Activated CD4-positive, alpha-beta memory T cell treated with anti-CD3 and anti-CD28 coated beads for 36 hours (primary cell): ENCODE measurements at places on chromosomes 11 and 22.

DNA sequence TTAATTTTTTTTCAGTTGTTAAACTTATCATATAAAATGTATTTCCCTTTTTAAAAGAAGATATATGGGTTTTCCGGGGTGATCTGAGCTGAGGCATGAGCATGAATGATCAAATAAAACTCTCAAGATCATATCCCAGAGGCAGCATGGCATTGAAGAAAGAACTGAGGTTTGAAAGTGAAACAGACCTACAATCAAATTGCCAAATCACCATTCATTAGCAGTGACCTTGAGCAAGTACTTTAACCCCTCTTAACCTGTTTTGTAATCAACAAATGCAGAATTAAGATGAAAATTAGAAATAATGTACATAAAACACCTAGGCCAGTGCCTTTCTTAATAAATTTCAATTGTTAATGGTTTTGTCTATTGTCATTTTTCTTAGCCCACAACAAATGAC is 116.0 kb downstream of the RBFOX2 start:
- DNase-seq: no peak

GRCh38 chr11:35891096-35891495 is 52.8 kb upstream of the LDLRAD3 start:
- no peak for DNase-seq

DNA sequence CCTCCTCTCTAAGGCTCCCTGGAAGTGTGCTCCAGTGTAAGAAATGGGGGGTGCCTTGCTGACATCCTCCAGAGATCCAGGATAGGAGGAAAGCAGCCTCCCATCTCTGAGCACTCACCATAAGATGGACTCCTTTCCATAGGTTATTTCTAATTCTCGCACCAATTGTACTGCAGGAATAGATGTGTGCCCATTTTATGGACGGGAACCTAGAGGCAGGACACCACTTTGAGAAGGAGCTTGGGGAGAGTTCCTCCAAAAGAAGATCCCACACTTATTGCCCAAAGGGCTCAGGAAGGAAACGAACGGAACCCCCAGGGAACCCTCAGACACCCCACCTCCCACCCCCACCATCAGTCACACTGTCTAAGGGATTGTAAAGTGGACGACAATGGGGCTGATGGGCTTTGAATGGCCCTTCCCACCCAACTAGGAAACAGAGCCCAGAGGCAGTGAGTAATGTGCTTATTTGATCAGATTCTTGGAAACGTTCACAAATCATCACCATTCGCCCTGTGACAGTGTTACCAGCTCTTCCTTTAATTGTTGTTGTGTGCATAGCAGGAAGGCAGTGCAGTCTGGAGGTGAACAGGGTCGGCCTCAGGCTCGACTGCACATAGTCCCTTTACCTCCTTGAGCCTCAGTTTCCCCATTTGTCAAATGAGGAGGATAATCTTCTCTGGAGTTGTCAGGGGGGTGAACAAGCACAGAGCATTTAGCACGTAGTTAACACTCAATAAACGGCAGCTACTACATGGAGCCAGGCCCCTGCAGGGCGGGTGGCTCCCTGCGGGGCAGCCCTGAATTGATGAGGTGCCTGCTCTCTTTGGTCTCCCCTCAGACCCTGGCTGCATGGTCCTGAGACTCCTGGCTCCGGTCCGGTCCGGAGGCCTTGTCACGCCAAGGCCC is 8.4 kb upstream of the MN1 start:
- no peak for DNase-seq

GRCh38 chr22:30078320-30079311 is 1.6 kb upstream of the HORMAD2 start:
- peak; percentile 65 for DNase-seq

DNA sequence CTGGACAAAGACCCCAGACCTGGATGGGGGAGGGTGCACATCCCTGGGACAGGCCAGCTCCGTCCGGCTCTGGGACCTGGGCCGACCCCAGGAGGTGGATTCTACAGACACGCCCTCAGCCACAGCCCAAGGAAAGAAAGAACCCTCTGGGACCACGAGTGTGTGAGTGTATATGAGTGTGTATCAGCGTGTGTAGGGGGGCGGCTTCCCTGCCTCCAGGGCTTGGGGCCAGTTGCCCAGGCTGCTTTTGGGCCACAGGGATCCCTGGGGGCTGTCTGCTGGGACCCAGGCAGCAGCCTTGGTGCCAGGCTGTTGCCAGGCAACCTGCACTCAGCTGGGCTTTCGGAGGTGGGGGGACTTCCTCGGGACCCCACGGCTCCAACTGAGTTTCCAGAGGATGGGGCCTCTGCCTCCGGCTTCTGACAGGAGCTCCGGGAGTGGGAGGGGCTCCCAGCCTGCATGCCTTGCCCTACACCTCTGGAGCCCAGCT is 8.9 kb downstream of the DUSP8 start:
- no peak for DNase-seq

GRCh38 chr11:73325036-73325981 is 17.2 kb downstream of the ARHGEF17 start:
- DNase-seq: no peak

DNA sequence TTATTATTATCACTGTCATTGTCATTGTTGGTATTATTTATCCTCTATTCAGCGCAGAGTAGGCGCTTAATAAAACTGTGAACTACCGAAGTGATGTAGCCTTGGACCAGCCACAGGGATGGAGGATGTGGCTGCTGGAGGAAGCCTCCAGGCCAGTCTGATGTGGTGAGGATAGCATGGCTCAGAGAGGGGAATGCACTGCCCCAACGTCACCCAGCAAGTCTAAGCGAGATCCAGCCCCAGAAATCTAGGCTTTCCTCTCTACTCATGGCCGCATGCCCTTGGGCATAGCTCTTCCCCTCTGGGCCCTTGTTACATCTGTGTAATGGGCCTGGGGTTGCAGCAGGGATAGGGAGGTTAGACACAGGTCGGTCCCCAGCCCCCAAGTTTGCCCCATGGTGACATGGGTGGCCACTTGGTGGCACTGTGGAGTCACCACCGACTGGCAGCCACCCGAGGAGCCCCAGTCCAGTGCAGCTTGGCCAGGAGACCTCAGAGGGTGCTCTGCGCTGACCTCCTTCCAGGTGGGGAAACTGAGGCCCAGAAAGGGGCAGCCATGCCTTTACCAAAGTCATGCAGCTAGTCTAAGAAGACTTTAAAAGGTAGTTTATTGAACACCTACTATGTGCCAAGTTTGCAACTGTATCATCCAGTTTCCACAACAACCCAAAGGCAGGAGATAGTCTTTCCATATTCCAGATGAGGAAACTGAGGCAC is 395.7 kb downstream of the MN1 start:
- DNase-seq: peak; percentile 37

DNA sequence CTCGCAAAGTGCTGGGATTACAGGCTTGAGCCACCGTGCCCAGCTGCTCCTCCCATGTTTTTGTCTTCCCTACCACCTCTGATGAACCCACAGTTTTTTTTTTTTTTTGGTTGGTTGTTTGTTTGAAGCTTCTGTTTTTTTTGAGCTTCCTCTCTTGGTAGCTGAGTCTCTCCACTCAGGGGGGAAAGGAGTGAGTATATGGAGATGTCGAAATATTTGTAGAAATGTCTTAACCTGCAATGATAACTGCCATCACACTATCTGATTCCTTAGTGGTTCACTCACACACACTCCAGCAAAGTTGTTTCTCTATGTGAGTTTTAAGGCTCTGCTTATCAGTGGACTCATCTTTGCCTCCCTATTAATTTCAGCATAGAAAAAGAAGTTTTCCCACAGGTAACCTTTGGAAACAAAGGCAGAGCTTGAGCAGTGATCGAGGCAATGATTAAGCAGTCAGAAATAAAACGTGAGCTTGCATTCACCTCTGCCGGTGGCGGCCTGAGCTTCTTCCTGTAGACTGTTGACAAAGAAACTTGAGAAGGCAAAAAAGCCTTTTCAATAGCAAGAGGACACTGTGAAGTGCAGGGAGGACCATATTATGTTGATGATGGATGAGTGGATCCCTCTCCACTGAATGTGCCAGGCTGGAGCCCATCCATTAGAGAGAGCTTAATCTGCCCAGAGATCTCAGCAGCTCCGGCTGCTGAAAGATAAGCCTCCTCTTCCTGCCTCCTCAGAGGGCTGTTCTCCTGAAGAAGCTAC is 29.0 kb upstream of the RASSF10 start:
- no peak for DNase-seq

GRCh38 chr11:66264914-66265313 is 3.5 kb upstream of the RAB1B start:
- DNase-seq: peak; percentile 59

- no peak for DNase-seq
Observed at GRCh38 chr11:44687388-44687787, 39.4 kb upstream of the TSPAN18 start.

GRCh38 chr11:64259533-64260067 is 8.3 kb downstream of the PLCB3 start:
- no peak for DNase-seq

DNA sequence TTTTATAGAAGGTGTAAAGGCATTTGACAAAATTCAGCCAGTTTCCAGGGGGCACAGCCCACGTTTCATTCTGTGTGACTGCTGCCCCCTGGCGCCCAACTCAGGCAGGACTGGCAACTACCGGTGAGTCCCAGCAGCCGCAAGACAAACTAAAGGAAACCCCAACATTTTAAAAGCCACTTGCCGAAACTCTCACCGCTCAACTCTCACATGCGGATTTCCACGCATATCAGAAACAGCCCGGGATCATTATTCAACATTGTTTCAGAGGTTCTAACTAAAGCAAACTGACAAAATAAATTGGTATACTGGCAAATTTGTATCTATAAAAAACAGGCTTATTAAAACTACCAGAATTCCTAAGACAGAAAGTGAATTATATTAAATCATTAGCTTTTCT is 48.2 kb downstream of the MORC2 start:
- DNase-seq: peak; percentile 87

DNA sequence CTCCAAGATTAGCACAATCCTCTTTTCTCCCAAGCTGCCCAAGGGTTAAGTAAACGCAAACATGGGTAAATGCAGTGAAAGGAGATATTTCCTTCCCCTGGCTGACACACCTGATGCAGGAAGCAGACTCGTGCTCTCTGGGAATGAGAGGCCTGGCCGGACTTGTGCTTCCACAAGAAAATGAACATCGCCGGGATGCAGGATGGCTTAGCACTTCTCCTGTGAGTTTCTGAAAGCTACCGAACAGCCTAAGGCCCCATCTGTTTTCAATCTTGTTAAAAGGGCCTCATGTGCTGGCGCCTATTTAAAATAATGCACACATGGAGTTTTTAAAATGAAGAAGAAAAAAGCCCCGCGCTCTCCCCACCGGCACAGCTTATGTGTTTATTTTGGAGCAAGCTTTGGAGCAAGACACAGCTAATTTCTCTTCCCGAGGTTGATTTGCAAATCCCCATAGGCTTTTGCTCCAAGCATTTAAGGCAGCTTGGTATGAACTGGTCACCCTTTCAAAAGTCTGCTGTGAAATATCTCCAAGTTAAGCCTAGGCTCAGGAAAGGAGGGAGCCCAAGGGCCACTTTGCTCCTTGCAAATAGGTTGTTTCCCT is 100.9 kb downstream of the SYN3 start:
- DNase-seq: no peak

DNA sequence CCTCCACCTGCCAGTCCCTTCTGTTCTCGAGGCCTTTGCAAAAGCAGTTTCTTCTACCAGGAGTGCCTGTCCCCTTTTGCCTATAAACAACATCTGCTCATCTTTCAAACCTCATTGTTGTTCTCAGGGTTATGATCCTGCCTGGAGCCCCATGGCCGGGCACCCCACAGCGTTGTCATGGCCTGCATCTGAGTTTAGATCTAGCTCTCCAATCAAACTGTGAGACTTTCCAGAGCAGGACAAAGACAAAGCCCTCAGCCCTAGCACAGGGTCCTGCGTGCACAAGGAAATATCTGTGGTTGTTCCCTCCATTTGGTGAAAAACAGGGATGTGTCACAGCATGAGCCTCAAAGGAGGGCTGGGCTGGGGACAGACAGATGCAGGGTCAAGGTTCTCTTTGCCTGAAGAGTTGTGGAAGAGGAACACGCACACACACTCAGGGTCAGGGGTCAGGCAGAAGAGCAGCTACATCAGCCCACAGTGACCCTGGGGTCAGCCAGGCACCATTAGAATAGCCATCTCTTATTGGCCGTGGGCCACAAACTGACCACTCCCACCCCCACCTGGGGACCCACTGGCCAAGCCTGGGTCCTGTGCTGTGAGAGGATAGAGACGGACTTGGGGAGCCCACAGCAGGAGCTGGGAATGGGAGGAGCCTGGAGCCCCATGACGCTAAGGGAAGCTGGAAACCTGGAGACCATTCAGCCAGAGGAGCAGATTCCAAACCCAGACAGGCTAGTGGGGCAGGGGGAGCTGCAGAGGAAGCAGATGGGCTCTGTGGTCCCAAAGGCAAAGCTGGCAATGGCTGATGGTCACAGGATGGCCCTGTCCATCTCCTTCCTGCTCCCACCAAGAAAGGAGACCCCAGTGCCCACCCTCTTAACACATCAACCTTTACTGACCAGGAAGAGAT is 99.4 kb downstream of the PDE2A start:
- peak; percentile 2 for DNase-seq

GRCh38 chr11:42255906-42256305 is 796.5 kb upstream of the LRRC4C start:
- no peak for DNase-seq

GRCh38 chr11:11420899-11421285 is 67.8 kb upstream of the CSNK2A3 start:
- no peak for DNase-seq

DNA sequence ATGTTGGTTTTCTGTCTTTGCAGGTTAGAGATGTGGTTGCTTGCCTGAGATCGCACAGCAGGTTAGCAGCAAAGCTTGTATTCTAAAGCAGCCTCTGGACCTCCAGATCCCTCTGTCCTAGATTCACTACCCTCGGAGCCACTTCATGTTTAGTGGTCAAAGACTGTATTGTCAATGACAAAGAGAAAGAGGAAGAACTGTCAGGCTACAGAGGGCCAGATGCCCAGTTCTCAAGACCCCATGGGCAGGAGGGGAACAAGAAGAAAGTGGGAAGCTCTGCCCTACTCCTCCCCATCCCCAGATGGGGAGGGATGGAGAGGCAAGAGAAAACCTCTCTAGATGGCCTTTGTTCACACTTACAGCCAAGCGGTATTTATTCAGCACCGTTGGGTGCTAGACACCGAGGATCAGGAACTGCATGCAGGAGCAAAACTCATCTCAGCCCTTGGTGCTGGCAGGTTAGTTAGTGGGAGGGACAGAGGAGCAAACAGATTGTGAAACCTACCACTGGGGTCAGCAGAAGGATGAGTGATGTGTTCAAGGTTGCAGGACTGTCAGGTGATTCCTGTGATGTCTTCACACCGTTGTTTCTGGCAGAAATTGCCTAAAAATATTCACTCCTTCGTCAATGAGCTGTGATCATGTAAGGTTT is 38.3 kb upstream of the PTPRJ start:
- DNase-seq: no peak

- DNase-seq: no peak
Observed at GRCh38 chr11:116838321-116839084, 1.1 kb upstream of the APOA1 start.

- no peak for DNase-seq
Observed at GRCh38 chr11:116310226-116310625, 462.6 kb downstream of the BUD13 start.

GRCh38 chr11:75615751-75616150 is 53.1 kb downstream of the MAP6 start:
- DNase-seq: no peak

- DNase-seq: no peak
Observed at GRCh38 chr11:134533511-134533910, 121.5 kb upstream of the B3GAT1 start.
